ENCODE measurements at places on chromosomes 4 and X.

- no peak for DNase-seq
Observed at GRCh38 chr4:122100508-122100907, 51.6 kb upstream of the BLTP1 start.

GRCh38 chrX:134607523-134607922, 50.7 kb downstream of the PLAC1 start:
- DNase-seq = peak; percentile 58

DNA sequence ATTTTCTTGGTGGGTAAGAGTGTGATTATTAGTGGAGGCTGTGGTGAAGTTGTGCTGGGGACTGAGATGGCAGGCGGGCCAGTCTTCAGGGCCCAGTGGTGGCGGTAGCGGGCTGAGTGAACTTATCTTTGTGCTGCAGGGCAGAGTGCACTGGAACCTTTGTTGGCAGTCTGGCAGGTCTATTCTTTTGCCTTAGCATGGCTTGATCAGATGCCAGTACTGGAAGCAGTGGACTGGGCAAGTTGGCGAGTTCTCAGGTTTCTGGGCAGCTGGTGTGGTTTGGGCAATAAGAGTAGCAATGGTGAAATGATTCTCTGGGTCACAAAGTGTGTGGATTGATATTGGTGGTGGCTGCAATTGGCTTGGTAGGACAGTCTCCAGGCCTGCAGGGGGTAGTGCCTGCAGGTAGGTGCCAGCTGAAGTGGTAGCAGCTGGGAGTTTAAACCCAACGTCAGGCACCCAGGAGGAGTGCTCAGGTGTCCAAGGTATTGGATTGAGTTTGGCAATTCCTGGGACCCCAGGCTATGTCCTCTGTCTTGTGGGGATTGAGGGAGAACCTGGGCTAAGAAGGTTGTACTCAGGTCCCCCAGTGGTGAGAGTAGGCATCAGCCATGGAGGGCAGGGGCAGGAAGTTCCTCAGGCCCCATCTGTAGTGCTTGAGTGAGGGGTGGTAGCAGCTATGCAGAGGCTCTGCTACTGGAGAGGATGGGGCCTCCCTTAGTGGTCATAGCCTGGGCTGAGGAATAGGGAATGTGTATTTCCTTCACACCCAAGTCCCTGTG, 34.9 kb upstream of the SLC25A14 start:
- no peak for DNase-seq

DNA sequence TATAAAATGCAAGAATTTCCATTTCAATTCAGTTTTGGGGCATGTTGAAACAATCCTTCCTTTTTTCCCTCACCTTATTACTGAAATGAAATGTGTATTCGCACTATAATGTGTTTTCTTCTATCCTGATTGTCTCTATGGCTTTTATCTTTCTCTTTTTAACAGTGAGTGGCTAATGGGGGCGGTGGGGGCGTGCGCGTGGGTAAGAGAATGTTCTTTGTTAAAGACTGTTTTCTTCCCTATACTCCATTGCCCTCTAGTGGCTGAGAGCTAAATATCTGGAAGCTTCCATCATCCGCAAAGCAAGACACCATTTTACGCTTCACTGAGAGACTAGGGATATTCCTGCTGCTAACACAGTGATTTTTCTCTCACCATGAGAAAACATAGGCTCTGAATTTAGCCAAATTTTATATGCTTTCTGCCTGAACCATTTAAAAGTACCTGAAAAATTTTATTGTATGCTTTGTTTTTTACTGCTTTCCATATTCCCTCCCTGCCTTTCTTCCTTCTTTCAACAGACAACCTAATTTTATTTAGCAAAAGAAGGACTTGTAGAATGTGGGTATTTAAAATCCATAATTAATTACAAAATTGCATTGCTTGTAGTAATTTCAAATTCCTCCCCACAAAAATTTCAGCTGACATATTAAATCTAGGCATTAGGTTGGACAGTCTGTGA, 194.0 kb downstream of the GASK1B start:
- peak; percentile 75 for DNase-seq

GRCh38 chr4:20017070-20017776, 234.5 kb upstream of the SLIT2 start:
- peak; percentile 97 for DNase-seq

- no peak for DNase-seq
Observed at GRCh38 chr4:152976212-152976761, 40.2 kb downstream of the FHDC1 start.

All from fibroblast of upper back skin (primary cell).